ENCODE measurements at places on chromosomes 5 and 9. TPM values are rescaled to one million over a fixed set of nuclear protein-coding genes. Genes with fewer than 3 reads are reported as not detected.

Gene BTNL9
- total RNA-seq, result not detected

Gene SNX24
- 13.2 TPM for total RNA-seq

Gene SLC6A18
- not detected for total RNA-seq

Gene NUTM2F
- total RNA-seq, result not detected

Gene DAPK1
- 63.7 TPM for total RNA-seq

Gene SURF2
- total RNA-seq, result 14.2 TPM

Gene PCDHGA9
- 4.3 TPM for total RNA-seq

Gene DRD1
- not detected for total RNA-seq

Gene NUP214
- 34.1 TPM for total RNA-seq

Gene SLC6A3
- not detected for total RNA-seq

Gene TYRP1
- total RNA-seq, result 0.66 TPM

Gene FOXD4L6
- total RNA-seq, result not detected

Gene EIF4E1B
- total RNA-seq, result not detected

Gene CEL
- 0.14 TPM for total RNA-seq

Gene TMEM171
- 26.5 TPM for total RNA-seq

Gene IER5L
- total RNA-seq, result 5.5 TPM

Gene COL23A1
- total RNA-seq, result not detected

Gene LIFR
- 54.9 TPM for total RNA-seq

Gene PPP3R2
- total RNA-seq, result not detected

Gene ANKRD20A1
- 6.6 TPM for total RNA-seq

Gene STXBP1
- total RNA-seq, result 29.8 TPM

Gene ODF2
- 44.8 TPM for total RNA-seq

Gene SH3RF2
- total RNA-seq, result 1.7 TPM

Gene PCDHB4
- total RNA-seq, result 0.13 TPM

Gene GSN
- total RNA-seq, result 146 TPM

Gene MORN5
- not detected for total RNA-seq

Gene SYK
- not detected for total RNA-seq

Gene TMEM174
- total RNA-seq, result not detected

Gene ZFP2
- 0.22 TPM for total RNA-seq

Gene BTNL3
- total RNA-seq, result not detected

Gene ACTBL2
- total RNA-seq, result not detected

Gene GGTA1
- 0.29 TPM for total RNA-seq

Gene TAS2R1
- total RNA-seq, result not detected
